Activated CD8-positive, alpha-beta memory T cell treated with anti-CD3 and anti-CD28 coated beads for 48 hours (primary cell): ENCODE measurements at places on chromosomes 5 and 9.

- DNase-seq = no peak
Observed at GRCh38 chr9:115944166-115944948, 209.2 kb upstream of the PAPPA start.

DNA sequence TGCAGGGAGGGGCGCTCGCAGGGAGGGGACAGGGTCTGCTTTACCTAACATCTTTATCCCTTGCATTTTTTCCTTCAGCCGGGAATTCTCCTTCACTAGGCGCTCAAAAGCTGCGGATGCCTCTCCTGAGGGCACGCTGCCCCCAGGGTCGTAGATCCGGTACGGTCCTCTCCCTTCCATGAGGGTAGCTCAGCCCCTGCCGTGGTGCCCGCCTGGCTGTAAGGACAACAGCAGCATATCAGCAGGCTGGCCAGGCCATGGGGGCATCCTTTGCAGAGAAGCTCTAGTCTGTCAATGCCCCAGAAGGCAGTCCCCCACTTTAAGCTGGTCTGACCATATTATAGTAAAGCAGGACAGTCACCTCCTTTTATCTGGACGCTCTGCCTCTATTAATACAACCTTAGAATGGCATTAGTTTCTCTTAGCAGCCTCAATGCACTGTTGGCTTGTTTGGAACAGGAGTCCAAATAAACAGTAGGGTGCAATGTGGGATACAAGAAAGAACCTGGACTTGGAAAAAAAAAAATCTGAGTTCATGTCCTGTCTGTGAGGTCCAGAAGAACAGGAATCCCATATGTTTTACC is 15.8 kb downstream of the TNIP1 start:
- no peak for DNase-seq

DNA sequence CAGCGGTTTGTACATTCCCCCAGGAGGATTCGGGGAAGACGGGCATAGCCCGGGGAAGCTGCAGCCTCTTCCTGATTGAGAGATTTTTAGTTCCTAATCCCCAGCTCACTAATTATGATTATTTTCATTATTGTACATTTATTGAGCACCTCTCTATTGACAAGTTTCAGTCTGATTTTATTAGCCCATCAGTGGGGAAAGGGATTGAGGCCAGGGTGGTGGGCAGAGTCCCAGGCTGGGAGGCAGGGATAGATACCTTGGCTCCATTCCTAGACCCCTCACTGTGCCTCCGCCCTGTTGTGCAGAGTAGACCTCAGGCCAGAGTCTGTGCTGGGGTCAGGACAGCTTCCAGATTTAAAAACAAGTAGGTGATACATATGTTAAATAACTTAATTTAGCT is 27.2 kb downstream of the TCOF1 start:
- no peak for DNase-seq

- DNase-seq = no peak
Observed at GRCh38 chr9:130555968-130556367, 23.4 kb upstream of the FUBP3 start.
